ENCODE measurements at places on chromosomes 7 and 10.

- DNase-seq, result no peak
Observed at GRCh38 chr7:155844526-155844925, 32.3 kb upstream of the SHH start.

- DNase-seq, result no peak
Observed at GRCh38 chr7:132383962-132384361, 192.3 kb downstream of the PLXNA4 start.

DNA sequence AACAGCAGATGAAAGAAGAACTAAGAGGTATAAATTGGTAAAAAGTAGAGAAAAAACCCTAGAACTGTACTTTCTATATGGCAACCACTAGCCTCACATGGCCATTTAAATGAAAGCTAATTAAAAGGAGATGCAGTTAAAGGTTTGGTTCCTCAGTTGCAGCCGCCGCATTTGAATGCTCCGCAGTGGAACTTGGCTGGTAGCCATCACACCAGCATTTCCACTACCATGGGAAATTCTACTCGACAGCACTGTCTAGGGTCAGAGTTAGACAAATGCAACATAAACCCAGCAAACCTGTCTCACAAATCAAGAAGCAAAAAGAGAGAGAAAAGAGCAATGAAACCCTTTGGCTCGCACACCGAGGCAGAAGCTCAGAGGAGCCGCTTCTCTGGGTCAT lies 29.7 kb downstream of the VIPR2 start:
- no peak for DNase-seq

DNA sequence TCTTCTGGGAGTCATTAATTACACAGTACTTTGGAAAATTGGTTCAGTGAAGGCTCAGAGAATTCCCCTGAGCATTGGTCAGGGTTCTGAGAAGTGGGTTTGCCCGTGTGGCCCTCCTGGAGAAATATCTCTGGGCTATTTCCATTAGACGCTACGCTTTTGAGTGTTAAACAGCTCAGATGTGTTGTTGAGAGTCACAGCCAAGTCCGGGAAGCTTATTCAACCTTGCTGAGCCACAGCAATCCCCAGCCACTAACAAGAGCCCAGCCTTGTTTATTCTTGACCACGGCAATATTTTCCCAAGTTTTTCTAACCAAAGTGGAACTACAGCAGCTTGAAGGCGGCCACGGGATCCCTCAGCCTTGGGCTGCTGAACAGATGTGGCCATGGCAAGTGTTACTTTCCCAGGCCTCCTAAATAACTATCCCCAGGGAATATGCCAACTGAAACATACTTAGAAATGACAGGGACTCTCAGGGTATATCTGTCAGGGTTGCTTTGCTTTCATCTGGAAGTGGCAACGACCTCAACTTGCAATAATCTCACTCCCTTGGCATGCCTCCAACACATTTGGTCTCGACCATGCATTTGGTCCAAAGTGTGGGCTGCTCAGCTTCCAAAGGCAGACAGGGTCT lies 214.7 kb downstream of the EMX2 start:
- no peak for DNase-seq

- peak; percentile 82 for DNase-seq
Observed at GRCh38 chr10:15209827-15210509, 41.5 kb upstream of the NMT2 start.

Measured in activated CD4-positive, alpha-beta T cell treated with anti-CD3 and anti-CD28 coated beads, Interleukin-2, amount 50 U/mL, for 1 hour (primary cell).